ENCODE measurements at places on chromosomes 16 and 17.

GRCh38 chr17:8835106-8835505 is 32.4 kb downstream of the PIK3R6 start:
- no peak for DNase-seq

DNA sequence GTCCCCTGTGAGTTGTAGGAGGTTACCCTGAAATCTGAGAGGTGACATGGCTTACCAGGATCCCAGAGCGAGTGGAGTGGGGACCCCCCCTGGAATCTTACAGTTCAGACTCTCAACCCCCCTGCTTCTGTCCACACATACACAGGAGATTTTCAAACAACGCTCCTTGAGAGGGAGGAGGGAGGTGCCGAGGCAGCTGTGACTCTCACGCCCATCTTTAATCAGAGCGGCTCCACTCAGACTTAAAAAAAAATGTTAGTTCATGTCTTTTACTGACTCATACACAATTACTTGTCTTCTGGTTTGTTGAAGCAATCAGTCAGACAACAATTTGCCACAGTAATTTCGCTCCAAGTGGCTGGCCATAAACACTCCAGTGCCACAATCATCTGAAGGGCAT is 15.4 kb upstream of the TMEM220 start:
- no peak for DNase-seq

GRCh38 chr16:24337013-24337412 is 80.9 kb downstream of the CACNG3 start:
- no peak for DNase-seq

DNA sequence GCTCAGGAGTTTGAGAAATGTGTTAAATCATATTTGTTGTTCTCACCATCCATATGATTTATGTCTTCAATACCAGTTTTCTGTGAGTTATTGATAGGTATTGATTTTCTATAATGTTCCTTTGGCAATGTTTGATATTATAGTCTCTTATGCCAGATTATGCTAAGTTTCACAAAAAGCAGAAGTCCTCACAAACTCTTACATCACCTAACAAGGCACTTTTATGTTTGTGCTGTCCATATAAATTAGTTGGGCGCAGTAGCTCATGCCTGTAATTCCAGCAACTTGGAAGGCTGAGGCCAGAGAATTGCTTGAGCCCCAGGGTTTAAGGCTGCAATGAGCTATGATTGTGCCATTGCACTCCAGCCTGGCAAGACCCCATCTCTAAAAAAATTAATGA is 12.6 kb upstream of the UQCRC2 start:
- DNase-seq: no peak

DNA sequence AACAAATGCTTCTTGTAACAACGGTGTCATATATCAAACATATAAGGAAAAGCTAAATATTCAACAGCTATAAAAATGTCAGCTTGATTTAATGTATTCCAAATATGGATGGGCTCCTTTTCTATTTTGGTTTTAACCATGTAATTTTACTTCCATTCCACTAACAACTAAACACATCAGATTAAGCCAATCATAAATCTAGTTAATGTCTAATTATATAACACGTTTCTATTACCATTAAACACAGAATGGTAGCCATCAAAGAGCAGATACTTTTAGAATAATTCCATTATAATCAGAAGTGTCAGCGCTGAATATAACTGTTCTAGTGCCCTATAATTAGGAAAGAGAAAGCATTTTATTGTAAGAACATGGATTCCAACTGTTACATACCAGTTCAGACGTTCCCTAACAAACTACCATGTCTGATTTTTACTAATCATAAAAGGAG is 10.0 kb downstream of the CMC2 start:
- no peak for DNase-seq

DNA sequence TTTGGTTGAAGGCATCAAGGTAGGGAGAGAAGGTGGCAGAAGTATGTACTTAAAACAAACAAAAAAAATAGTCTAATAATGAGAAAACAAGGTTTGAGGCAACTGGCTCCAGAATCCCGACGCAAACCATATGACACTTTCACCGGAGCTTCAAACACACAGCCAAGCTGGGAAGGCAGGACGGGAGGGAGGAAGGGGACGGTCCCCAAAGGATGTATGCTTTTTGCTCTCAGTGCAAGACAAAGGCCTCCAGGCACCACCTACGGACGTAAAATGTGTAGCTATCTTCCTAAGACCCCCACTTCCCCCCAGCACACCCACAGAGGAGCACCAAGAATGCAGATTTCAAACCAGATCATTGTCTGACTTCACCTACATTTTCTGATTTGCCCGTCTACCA is 102.3 kb downstream of the ZFHX3 start:
- no peak for DNase-seq
